ENCODE measurements at places on chromosomes 3 and 15.

DNA sequence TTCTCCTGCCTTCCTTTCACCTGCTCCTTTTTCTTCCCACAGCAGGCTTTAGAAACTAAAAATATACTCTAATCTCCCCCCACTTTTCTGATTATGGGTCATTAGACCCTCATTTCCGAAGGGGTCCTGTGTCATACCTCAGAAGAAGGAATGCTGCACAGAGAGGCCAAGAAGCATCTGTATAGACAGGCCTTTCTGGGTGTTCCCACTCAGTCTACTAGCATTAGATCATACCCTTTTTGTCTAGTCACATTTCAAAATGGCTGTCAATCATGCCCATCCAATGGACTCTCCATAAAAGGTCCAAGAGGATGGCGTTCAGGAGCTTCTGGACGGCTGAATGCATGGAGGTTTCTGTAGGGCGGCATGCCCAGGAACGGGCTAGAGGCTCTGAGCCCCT lies 192.2 kb downstream of the SUCLG2 start:
- DNase-seq: no peak

- DNase-seq: no peak
Observed at GRCh38 chr3:192373032-192373431, 354.3 kb downstream of the FGF12 start.

GRCh38 chr15:31365655-31366127 lies 39.1 kb downstream of the KLF13 start:
- DNase-seq: no peak

DNA sequence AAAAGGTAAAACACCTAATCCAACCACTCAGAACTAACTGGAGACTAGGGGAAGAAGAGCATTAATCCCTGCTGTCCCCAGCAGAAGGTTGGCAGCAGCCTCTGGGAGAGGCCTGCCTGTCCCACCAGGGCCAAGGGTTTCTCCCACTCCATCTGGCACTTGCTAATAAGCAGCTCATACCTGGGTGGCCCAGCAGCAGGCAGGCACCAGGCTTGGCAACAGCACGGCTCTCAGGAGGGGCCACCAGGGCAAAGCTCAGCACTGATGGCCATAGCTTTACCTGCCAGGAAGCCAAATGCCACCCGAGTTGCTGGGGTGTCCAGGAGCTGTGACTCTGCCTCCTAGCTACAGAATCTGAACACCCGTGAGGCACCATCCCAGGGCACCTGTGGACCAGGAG lies 58.3 kb downstream of the BOC start:
- no peak for DNase-seq

GRCh38 chr3:112395181-112395895 lies 62.4 kb downstream of the CD200 start:
- no peak for DNase-seq

DNA sequence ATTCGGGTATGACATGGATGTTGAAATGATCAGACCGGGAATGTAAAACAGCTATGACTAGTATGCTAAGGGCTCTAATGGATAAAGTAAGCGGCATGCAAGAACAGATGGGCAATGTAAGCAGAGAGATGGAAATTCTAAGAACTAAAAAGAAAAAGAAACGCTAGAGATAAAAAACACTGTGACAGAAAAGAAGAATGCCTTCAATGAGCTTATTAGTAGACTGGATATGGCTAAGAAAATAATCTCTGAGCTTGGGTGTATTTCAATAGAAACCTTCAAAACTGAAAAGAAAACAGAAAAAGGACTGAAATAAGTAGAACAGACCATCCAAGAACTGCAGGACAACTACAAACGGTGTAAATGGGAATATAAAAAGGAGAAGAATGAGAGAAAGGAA lies 101.2 kb downstream of the HES1 start:
- no peak for DNase-seq

DNA sequence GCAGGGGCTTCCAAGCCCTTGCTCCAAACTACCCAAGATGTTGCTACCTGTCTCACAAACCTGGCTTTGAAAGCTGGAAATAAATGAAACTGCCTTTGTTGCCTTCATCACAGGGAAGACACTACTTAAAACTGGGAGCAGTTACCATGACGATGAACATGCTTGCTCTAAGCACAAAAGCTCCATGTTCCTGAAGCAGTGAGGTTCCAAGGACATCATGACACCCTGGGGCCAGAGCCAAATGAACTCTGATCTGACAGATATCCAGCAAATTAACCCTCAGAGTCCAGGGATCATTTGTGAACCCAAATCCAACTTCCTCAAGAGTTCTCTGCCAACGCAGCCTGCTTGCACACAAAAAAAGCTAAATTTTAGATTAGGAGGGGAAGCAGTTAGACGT lies 10.7 kb downstream of the TRAIP start:
- DNase-seq: no peak

GRCh38 chr3:171986757-171987518 lies 52.4 kb upstream of the FNDC3B start:
- no peak for DNase-seq

DNA sequence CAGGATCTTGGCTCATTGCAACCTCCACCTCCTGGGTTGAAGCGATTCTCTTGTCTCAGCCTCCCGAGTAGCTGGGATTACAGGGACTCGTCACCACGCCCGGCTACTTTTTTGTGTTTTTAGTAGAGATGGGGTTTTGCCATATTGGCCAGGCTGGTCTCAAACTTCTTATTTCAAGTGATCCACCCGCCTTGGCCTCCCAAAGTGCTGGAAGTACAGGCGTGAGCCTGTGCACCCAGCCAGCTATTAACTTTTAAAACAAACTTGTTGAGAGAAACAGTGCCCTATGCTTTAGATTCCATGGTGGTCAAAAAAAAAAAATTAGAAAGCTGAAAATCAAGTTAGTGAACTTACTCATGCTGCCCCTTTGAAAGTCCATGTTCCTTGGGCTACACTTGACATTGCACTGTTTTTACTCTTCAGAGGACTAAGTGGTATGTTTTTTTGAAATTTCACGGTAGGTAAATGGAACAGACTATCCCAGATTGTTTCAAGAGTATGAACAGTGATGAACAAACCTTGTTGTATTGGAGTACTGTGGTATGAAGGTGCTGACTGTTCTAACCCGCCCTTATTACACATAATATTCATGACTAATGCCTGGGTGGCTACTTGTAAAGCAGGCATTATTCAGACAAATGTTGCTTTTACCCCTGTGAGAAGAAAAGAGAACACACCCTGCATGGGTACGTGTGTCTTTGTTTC lies 206.9 kb downstream of the KLHL25 start:
- no peak for DNase-seq

DNA sequence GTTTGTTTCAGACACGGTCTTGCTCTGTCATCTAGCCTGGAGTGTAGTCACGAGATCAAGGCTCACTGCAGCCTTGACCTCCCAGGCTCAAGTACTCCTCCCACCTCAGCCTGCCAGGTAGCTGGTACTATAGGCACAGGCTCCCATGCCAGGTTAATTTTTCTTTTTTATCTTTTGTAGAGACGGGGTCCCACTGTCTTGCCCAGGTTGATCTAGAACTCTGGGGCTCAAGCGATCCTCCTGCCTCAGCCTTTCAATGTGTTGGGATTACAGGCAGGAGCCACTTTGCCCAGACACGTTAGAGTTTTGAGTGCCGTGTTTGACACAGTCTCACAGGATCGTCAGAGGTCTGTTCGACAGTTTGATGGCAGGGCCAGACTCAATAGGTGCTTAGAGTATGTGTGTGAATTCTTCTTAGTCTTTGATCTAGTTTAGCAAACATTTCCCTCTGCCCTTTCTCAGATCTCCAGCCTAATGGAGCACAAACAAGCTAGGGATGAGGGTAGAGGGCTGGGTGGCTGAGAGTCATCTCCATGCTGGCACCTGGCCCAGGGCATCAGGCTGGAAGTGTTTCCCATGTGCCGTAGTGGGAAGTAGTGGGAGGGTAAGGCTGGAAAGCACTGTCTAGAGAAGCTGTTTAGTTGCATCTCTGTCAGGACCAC lies 66.1 kb upstream of the DLG1 start:
- no peak for DNase-seq

DNA sequence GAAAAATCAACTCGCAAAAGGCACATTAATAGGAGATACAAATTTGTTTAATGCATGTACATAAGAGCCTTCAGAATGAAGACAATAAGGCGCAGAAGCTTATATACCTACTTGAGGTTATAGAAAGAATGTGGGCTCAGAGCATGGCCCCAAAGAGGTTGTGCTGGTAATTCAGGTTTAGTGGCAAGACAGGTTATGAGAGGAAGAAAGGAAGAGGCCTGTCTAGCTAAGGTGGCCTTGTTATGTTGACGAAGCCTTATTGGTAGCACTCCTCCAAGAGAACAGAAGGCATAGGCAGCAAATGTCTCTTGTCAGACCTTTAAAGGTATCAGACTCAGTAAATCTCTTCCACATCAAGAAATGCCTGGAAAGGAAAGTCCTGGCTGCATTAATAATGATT lies 290.8 kb downstream of the MCTP2 start:
- no peak for DNase-seq

All from stimulated activated CD4-positive, alpha-beta T cell treated with anti-CD3 and anti-CD28 coated beads, TNF-alpha, amount 100 ng/mL, for 1 hour (primary cell).